ENCODE measurements at places on chromosomes 3 and 15.
A peak's percentile ranks its signal among the peaks of the same experiment; 100 is the strongest.

- DNase-seq, result no peak
These were observed 111.2 kb upstream of the KLHL25 start for GRCh38 chr15:85905751-85906450.

GRCh38 chr3:129233538-129233937, 15.9 kb upstream of the COPG1 start:
- DNase-seq, result no peak

DNA sequence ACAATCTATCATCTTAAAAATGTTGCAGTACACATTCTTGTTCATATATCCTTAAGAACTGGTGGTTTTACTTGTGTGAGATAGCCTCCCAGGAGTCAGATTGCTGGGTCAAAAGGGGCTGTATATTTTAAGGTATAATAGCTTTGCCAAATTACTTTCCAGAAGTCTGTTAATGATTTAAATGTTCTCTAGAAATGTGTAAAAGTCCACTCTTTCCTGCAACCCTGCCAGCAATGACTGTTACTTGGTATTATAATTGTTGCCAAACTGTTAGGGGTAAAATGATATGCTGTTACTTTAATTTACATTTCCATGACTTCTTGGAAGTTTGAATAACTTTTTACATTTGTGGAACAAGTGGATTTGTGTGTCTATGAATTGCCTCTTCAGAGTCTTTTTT, 170.8 kb downstream of the SLC9A9 start:
- no peak for DNase-seq

DNA sequence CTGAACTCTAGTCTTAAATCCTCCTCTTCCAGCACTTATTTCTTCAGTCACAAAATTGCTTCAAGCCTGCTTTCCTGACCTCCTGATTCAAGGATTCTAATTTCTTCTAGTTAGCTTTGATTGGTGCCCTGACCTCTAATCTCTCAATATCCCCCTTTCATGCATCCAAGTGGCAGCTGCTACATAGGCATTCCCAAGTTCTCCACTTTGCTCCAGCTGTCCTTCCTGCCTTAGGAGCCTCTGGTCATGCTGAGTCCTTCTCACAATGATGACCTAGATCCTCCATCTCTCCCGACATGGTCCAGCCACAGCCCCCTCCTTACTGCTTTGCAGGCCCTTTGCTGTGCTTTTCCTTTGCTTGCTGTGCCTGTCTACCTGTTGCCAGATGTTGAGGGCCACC, 347.8 kb upstream of the C2CD4B start:
- no peak for DNase-seq

GRCh38 chr3:108223928-108224327, 1.7 kb upstream of the IFT57 start:
- no peak for DNase-seq

DNA sequence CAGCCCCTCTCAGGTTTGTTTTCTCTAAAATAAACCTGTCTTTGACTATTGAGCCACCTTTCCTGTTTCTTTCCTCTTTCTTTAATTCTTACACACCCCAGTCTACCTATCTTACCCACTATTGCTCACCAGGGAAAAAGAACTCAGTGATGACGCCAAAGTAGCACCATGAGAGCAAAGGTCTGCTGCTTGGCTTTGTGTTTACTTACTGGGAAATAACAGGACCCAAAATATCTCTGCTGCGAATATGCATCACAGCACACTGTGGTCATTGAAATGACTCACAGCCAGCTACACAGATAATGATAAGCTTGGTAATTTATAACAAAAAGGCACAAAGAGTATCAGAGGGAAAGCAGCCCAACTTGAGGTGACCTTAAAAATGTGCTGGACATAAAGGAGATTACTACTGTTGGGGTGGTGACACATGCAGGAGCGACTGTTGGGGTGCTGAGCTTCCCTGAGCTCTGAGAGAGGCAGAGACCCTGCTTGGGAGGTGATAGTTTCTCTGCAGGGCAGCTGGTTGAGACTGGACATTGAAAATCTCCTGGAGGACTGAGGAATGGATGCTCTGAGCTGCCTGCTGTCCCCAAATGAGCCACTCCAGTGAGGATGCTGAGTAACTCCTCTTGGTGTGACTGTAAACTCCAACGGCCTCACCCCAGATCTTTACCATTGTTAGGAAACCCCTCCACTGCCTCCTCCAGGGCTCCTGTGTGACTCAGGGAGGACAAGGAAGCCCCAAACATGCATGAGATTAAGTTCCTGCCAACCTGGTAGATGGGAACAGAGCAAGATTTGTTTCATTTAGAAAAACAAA, 14.5 kb downstream of the EFCAB12 start:
- DNase-seq, result no peak

DNA sequence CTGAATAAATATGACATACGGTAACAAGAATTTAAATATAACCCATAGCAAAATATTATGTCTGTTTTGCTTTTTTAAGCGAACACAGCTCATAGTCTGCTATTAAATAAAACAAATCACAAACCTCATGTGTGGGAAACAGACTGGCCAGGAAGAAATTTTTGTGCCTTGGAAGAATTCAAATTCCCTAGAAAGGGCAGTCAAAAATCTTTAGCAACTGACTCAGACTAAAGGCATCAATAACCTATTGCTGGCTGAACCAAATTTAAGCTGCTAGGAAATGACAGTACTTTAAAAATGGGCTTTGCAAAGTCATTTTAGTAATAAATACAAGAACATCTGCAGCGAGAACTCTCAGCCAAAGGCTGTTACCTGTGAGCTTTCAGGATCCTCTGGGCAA, 151.4 kb downstream of the PLD1 start:
- DNase-seq, result no peak

- DNase-seq, result no peak
These were observed 398.9 kb upstream of the THBS1 start for GRCh38 chr15:39181940-39182339.

DNA sequence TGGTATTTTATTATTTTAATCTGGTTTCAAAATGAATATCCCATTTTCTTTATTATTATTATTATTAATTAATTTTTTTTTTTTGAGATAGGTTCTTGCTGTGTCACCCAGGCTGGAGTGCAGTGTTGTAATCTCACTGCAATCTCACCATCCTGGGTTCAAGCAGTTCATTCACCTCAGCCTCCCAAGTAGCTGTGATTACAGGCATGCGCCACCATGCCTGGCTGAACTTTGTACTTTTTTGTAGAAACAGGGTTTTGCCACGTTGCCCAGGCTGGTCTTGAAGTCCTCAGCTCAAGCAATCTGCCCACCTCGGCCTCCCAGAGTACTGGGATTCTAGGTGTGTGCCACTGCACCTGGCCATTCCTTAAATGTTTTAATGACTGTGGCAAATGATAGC, 28.6 kb downstream of the DAG1 start:
- DNase-seq, result no peak

DNA sequence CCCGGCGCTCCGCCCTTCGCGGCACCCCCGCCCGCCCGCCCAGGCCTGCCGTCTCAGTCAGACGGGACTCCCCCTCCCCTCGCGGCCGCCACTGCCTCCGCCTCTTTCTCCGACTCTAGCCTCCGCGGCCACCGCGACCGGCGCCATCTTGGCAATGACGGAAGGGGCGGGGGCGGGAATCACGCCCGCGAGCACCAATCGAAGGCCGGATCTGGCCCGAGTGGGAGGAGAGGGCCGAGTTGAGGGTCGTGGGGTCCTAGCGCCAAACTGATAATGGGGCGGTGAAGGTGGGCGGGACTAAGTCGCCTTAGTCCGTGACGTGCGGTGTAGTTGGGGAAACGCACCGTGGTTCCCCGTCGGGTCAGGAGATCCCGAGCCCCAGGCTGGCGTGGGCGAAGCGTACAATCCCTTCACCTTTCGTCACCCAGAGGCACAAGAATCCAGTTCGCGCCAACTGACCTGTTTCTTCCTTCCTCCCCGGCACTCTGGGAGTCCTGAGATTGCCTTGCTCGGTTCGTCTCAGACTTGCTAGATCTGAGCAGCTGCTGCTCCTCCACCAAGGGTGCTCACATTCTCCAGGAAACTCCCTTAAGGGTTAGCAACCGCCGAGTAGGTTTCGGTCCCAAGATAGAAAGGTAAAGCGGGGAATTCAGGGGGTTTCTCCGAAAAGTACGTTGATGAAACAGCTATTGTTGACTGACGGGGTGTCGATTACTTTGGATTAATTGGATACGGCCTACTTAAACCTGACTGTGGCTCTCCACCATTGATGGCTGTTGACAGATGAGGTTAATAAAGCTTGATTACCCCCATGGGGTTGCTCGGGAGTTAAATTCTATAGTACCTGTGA, at the start of gene DENND4A:
Gene DENND4A, minus strand, starts transcription at position 156 of the 850 bp plus-strand sequence. CDS start 35,843 bp downstream, outside the sequence.
- peak; percentile 98 for DNase-seq

DNA sequence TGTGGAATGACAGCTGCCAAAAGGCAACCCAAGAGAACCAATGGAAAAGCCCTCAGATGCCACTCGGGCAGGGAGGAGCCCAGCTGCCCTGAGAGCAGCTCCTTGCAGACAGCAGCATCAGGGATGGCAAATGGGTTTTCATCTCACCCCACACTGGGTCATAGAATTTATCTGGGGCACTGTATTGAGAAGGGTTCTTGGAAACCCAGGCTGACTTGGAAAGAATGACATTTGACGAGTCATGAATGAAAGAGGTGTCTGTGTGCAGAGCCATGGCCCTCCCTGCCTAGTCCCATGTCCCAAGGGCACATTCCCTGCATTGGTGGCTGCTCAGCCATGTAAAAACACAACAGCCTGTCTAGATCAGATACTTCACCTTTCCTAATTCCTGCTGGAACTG, 157.9 kb upstream of the BHLHE40 start:
- DNase-seq, result no peak

DNA sequence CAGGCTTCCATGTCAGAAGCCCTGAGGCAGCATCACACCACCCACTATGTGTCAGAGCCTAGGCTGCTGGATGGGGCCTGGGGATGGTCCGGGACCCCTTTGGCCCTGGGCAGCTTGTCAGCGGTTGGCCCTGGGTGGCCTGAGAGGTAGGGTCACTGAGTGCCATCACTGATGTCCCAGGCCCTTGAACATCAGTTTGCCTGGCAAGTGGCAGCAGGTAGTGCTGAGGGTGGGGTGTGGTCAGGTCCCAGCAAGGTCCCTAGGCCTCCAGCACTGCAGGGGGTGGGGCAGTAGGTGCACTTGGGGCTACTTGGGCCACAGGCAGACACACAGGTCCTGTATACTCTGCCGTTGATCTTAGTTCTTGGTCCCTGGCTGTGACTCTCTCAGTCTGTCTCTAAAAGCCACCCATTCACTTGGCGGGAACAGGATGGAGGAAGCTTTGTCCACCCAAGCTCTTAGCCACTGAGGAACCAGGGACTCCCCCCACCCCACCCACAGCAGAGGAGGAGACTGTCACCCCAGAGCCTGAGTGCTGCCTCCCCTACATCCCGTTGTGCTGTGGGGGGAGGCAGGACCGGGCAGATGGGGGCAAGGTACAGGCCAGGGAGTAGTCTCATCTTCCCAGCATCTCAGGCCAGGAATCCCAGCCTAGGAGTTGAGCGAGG, 5.8 kb downstream of the GNAI2 start:
- DNase-seq, result no peak

- no peak for DNase-seq
These were observed 41.3 kb downstream of the MYH15 start for GRCh38 chr3:108469126-108469525.

DNA sequence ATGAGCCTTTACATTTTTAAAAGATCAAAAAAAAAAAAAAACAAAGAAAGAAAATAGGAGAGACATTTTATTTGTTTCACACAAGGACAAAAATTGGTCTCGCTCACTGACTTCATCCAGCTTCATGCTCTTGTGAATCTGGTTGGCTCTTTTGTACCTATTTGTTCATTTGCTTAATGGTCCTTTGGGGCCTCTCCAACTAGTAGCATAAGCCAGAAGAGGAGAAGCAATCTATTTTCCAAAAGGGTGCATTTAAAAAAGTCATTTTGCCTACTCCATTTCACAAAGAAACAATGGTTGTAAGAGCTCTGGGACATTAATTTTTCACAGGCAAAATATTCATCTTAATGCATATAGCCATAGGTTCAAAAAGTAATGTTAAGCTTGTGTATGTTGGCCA, 168.3 kb upstream of the ADAMTS9 start:
- no peak for DNase-seq

GRCh38 chr3:27826448-27826847, 104.3 kb upstream of the EOMES start:
- DNase-seq, result no peak

DNA sequence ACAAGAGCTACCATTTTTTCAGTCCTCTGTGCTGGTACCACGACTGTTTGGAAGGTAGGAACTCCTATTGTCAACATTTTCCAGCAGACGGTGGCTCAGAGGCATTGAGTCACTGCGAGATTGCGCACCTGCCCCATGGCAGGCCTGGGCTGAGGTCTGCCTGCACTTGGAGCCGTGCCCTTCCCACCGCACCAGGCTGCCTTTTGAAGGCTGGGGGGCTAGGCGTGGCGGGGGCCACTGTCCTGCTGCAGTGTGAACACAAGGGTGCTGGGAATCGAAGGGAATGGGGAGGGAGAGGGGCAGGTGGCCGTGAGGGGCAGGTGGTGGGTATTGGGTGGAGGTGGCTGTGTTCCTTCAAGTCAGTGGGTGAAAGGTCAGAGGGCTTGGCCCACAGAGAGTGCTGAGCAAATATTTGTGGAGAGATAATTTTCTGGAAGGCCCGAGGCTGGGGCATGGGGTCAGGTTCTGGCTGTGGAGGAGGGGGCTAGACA, 16.3 kb downstream of the SNX33 start:
- DNase-seq, result no peak

DNA sequence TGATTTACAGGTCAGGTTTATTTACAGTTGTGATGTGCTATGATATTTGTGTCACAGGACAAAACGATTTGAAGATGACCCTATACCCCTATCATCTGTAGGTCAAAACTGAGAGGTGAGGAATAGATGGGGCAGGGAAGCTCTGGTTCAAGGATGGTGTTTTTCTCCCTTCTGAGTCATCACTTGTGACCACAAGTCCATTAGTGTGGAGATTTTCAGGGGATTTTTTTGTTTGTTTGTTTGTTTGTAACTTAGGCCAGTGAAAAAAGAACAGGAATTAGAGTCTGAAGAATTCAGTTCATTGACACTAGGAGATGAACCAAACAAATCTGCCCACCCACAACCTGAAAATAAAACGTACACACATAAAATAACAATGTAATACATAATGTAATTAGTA, 62.7 kb upstream of the FAM98B start:
- DNase-seq, result no peak

GRCh38 chr3:171901615-171902312, 58.6 kb downstream of the TMEM212 start:
- DNase-seq, result no peak

- no peak for DNase-seq
These were observed 43.1 kb upstream of the NMD3 start for GRCh38 chr3:161177991-161178390.

DNA sequence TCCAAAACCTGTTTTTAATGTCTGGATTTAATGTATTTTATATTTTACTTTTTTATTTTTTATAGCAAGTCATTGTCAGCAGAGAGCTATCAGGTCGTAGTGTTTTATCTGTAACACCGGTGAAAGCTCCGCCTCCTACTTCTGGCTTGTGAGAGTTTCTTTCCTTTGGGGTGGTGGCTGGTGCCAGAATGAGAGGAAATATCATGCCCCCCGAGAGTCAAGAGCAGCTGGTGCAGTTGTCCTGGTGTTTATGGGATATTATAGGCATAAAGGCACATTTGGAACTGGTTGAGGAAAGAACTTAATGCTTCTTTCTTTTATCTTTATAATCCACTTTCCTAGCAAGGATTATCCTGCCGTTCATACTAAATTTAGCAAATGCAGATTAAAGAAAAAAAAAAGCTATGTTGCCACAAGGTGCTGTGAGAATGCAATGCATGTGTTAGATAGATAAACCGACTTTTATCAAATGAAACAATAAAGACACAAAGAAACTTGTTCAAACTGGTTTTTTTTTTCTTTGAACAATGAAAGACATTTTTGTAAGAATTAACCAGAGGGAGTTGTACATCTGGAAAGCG, 260.1 kb upstream of the PLSCR5 start:
- no peak for DNase-seq

Measured in stimulated activated CD8-positive, alpha-beta memory T cell treated with anti-CD3 and anti-CD28 coated beads, Interleukin-2, amount 100 ng/mL, for 1 hour (primary cell).